ENCODE measurements at places on chromosomes 4 and X.

DNA sequence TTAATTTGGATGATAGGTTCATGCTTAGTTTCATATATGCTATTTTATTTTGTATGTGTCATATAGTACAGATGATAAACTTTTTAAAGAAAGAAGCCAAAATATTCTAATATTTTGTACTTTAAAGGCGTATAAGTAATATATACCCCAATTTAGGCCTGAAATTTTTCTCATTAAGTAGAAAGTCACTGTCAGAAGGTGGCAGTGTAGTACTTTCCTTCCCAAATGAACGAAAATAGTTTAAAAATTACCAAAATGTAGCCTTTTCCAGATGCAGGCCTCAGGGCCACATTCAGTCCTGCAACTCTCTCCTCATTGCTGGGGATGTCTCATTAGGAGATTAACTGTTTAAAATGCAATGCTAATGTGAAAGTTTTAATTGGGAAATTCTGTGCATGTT, 1263.6 kb downstream of the C4orf33 start:
- DNase-seq: no peak

- DNase-seq: no peak
Measured at GRCh38 chr4:75169427-75169826, 236.5 kb downstream of the PARM1 start.

- no peak for DNase-seq
Measured at GRCh38 chrX:112786076-112786475, 54.6 kb downstream of the AMOT start.

DNA sequence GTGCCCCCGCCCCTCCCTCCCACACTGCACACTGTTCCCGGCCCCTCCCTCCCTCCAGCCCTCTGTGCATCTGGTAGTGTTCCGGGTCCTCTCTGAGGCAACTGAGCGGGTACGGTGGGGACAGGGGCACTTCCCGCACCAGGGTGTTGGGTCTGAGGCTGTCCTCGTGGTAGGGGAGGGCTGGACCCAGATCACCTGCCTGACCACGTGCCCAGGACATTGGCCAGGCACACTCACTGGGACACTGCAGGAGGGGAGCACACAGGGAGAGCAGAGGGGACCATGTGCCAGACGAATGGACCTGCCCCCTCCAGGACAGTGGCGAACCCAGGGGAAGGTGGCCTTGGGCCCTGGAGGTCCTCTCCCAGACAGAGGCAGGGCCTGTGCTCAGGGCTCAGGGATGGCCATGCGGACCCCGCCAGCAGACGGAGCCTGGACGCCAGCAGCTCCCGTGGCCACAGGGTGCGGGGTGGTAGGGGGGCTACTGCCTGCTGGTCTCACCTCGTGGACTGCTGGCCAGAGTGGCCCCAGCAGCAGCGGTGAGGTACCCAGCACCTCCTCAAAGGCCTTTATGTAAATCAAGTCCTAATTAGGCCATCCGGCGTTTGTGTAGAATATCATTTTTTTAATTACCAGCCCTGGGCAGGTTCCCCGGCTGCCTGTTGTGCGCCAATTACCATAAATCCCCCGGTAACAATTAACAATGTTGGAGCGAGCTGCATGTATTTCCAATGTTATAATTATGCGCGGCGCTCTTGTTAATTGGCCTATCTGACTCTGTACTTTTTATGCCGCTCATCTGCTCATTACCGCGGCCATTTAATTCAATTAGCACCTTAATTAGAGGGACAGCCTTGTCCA, 106.9 kb downstream of the FAM53A start:
- DNase-seq: no peak

DNA sequence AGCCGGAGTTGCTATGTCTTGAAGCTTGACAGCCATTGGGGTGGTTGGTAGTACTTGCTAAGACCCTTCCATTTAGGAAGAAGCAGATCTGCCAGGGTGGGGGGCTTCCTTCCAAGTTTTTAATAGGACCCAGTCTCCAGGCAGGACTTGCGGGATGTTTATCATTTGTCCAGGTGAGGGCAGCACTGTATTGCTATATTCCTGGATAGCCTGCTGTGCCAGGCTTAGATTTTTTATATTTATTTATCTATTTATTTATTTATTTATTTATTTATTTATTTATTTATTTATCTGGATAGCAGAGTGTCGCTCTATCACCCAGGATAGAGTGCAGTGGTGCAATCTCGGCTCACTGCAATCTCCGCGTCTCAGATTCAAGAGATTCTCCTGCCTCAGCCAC, 87.4 kb upstream of the CT45A1 start:
- no peak for DNase-seq

DNA sequence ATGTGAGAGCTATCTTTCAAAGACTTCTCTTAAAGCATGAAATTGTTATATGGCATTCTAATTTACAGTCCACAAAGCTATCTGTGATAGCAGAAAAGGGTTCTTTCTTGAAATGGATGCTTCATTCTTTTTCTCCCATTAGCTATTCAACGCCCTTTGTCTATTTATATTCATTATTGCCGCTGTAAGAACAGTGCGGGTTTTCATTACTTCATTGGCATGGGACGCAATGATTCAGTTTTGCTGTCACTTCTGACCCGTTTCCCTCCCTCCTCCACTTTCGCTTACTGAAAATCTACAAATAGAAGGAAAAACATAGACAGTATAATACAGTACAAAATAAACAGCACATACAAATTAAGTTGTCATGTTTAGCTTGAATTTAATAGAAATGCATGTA, 394.6 kb downstream of the PCDH7 start:
- DNase-seq: no peak

- DNase-seq: no peak
Measured at GRCh38 chrX:44036336-44036735, 63.1 kb upstream of the NDP start.

DNA sequence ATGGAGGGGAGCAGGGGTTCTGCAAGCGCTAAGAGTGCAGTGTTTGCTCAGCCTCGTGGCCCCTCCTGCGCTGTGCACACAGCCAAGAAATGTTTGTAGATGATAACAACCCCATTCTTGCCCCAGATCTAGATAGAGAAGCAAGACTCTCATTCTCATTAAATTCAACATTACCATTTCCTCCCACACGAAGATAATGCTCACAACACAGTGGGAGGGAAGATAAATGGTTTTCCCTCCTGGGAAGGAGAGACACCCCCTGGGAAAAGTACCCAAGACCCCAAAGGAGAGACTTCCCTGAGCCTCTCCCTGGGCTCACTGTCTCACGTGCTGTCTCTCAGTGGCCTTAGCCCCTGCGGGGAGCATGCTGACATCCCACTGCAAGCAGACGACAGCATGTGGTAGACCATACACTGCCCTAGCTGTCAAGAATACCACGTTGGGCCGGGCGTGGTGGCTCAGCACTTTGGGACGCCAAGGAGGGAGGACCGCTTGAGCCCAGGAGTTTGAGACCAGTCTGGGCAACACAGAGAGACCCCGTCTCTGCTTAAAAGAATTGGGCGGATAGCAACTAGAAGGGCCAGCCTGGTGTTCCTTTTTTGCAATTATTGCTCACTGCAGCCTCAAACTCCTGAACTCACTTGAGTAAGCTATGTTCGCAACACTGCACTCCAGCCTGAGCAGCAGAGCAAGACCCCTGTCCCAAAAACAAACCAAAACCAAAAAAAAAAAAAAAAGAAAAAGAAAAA, 34.9 kb upstream of the IQSEC2 start:
- DNase-seq: no peak

DNA sequence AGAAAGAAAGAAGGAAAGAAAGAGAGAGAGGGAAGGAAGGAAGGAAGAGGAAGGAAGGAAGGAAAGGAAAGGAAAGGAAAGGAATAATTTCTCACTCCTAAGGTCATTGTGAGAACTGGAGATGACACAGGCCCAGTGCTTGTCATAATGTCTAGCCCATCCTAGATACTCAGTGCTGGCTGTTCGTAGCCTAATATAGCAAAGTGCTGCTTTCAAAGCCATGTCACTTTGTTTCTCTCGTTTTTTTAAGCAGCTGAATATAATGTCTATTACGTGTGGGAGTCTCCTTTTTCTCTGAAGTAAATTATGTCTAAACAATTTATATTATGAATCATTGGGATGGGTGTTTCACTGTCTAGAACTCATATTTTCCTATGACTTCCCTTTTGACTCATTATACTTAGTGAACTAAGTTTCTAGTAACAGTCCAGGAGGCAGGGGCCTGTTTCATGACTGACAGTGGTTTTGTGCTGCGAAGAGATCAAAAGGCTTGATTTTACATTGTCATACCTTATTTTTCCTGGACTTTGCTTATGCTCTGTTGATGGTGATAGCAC, 327.0 kb upstream of the ZFP42 start:
- DNase-seq: no peak

GRCh38 chrX:118571836-118572235, 76.2 kb downstream of the DOCK11 start:
- DNase-seq: no peak

GRCh38 chr4:76803522-76803921, 94.4 kb downstream of the SOWAHB start:
- DNase-seq: no peak

DNA sequence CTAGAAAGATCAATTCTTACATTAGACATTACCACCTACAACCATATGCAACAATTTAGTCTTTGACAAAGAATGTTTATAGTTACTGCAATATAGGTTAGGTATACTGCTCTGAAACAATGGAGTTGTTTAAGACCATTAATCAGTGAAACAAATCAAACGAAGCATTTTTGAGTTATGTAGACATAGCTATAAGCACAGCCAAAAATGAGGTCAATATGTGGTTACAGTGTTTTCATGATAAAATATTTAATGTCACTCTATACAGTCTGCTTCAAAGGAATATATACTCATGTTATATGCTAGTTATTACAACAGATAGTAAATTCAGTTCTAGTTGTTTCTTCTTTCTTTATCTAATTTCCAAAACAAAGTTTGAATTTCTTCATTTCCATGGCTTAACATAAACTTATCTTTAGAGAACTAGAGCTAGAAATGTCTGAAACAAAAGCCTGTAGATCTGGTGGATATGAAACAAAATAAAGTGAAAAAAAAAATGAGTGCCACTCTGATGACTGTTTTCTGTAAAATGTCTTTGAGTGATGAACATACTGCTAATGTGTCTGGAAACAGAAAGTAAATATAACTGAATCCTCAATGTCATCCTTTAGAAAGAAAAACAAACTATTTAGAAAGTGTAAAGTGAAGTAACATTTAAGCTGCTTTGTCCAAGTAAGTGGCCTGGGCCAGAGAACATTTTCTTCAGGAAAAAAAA, 809.0 kb downstream of the FAT4 start:
- DNase-seq: no peak

DNA sequence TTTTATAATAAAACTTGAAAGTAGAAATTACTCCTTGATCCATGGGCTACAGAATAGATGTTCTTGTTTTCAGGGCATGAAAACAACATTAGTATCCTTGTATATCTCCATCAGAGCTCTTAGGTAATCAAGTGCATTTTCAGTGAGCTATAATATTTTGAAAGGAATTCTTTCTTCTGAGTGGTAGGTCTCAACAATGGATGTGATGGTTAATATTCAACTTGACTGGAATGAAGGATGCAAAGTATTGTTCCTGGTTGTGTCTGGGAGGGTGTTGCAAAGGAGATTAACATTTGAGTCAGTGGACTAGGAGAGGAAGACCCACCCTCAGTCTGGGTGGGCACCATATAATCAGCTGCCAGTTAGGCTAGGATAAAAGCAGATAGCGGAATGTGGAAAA, 100.1 kb downstream of the LCORL start:
- no peak for DNase-seq

DNA sequence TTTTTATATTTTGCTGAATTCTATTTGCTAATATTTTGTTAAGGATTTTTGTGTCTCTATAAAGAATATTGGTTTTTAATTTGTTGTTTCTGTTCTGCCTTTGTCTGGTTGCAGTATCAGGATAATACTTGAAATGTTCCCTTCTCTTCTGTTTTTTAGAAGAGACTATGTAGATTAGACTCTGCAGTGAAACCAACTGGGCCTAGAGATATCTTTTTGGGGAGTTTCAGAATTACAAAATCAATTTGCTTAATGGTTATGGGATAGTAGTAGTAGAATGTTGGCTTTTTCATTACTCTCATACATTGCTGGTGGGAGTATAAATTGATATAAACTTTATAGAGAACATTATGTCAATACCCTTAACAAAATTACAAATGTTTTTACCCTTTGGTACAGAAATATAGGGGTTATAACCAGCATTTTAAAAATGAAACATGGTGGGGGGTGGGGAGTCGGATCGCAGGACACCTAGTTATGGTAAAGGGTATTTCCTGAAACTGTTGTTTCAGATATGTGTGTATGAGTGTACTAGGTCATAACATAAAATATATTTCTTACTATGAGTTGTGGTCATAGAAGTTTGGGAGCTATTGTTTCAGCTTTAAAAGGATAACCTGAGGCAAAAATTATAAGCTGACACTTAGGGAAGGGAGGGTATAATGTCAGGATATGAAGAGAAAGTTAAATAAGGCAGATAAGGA, 29.0 kb downstream of the CLOCK start:
- no peak for DNase-seq

DNA sequence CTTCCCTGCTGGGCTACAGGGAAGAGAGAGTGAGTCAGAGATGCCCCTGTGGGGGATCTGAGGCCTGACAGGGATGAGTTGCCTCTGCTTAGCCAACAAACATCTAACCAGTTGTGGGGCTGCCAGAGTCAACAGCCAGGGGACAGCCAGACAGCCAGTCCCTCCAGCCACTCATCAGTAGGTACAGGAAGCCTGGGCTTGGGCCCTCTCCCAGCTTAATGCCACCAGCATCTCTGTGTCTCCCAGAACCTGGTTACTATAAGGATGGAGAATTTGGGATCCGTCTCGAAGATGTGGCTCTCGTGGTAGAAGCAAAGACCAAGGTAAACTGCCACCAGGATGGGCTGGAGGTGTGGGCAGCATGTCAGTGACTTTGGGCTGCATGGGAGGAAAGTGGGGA, 17.3 kb upstream of the SASH3 start:
- DNase-seq: no peak

- DNase-seq: no peak
Measured at GRCh38 chr4:74433541-74434172, 11.3 kb upstream of the AREG start.

GRCh38 chr4:148445860-148446330, 3.7 kb upstream of the NR3C2 start:
- no peak for DNase-seq

DNA sequence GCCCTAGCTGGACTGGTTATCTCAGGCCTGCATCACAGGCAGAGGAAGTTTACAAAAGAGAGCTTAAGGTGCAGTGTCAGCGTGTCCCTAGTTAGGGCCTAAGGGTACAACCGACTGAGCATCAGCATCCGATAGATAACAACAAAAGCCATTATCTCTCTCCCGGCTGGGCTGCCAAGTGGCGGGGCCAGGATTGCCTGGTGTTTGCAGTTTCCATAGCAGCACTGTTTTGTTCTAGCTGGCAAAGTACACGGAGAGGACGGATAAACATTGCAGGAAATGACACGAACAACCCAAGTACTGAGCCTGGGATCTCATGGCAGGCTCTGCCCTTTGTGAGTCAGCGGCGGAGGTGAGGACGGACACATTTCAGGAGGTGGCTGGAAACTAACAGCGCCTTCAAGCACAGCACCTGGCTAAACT, 104.7 kb upstream of the NOCT start:
- no peak for DNase-seq

GRCh38 chrX:136635235-136635634, 12.7 kb upstream of the CD40LG start:
- DNase-seq: no peak

- DNase-seq: no peak
Measured at GRCh38 chrX:22310779-22311178, 38.1 kb downstream of the CBLL2 start.

GRCh38 chr4:176902710-176903323, 110.1 kb upstream of the VEGFC start:
- DNase-seq: no peak

- no peak for DNase-seq
Measured at GRCh38 chrX:18351784-18352183, 2.7 kb downstream of the SCML2 start.

Measured in T-helper 1 cell (primary cell).